ENCODE measurements at places on chromosomes 5 and 9.

GRCh38 chr5:168852329-168852728, 273.2 kb upstream of the PANK3 start:
- DNase-seq = no peak

GRCh38 chr5:79672392-79672791, 17.2 kb upstream of the CMYA5 start:
- DNase-seq = no peak

DNA sequence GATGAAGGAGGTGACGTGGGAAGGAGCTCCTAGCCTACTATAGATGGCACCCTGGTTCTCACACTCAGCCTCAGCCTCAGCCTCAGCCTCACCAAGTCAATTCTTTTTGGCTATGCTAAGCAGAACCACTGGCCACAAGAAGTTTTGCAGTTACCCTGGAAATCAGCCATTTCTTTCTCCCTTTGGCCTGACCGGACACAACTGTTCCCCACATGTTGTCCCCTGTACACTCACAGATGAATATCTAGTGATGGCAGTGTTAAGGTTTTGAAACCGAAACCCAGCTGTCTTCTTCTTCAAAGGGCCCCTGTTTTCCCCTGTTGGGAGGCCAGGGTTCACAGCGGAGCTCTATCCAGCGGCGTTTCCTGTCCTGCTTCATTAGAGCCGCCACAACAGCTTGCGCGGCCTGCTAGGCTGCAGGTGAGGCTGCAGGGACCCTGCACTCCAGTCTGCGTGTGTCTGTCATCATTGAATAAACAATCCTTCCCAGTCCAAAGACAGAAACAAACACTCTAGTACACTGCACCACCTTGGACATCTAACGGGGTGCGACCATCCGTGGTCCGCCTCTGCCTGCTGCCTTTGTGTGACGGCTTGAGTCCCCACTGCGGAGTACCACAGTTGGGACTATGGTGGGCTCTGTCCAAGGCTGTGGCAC, 250.5 kb downstream of the DENND1A start:
- DNase-seq = no peak

DNA sequence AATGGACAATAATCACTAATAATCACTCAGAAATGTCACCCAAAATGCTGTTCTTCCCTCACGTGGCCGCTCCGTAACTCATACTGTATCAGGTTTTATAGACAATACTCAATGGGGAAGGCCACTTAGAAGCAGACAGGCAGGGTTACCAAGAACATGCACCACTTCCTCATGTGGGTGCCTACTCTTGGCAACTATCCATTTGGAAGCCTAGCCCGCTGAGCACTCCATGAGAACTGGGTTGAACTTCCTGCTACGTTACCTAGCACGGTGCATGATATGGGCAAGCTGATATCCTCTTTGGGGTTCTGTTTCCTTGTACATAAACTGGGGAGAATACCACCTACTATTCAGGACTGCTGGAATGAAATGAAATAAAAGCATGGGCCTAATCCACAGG, 14.3 kb downstream of the DAP start:
- DNase-seq = no peak

GRCh38 chr9:99138424-99139284, 33.7 kb downstream of the TGFBR1 start:
- DNase-seq = no peak

Measured in stimulated activated CD4-positive, alpha-beta T cell treated with anti-CD3 and anti-CD28 coated beads, Interleukin-4, amount 100 ng/mL, for 4 hours (primary cell).